ENCODE measurements at places on chromosomes 4 and X.

DNA sequence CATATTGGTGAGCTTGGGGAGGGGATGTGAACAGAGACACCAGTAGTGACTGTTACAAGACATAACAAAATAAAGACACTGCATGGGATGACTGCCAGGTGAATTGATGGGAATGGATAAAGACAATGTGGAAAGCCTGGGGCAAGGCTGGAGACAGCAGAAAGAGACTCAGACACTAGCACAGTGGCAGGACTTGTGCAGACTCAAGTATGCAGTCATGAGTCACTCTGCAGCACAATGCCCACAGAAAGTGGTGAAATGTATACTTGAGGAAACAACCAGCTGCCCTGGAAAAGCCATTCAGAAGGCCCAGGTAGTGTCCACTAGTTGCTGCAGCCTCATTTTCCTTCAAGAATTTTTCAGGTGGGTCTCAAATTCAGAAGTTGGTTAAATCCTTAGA is 452.3 kb downstream of the MID1IP1 start:
- DNase-seq = no peak

DNA sequence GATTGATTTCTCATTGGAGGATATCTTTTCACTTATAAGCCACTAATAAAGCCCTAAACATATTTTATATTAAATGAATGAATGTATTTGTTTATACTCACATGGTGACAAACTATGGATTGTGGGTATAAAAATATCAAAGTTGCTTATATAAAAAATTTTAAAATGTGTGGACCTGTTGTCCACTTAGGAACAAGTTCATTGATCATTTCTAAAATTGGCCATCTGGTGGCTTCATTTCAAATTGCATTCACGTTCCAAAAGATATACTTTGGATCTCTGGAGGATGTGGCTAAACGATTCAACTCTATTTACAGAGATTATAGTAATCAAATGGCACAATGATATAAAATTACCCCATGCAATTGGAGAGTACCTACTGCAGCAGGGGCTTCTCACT is 32.5 kb downstream of the FSTL5 start:
- no peak for DNase-seq

GRCh38 chrX:39950018-39950688 is 147.6 kb downstream of the BCOR start:
- DNase-seq = no peak

DNA sequence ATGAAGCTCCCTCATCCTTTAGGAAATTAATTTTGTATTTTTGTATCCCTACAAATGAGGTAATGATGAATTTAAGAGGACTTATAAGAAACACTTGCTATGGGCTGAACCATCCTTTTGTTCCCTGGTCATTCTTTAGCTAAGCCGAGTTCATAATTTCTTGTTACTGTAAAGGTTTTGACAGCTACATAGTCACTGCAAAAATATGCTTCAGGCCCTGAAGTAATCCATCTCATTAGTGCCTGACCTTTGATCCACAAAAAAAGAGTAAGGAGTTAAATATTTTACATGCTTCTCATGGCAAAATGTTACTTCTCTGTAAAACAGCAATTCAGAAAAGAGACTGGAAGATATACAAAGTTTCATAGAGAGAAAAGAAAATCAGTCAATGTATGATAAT is 290.6 kb upstream of the SLIT2 start:
- DNase-seq = no peak

- no peak for DNase-seq
Measured at GRCh38 chrX:148979786-148980185, 479.4 kb downstream of the AFF2 start.

DNA sequence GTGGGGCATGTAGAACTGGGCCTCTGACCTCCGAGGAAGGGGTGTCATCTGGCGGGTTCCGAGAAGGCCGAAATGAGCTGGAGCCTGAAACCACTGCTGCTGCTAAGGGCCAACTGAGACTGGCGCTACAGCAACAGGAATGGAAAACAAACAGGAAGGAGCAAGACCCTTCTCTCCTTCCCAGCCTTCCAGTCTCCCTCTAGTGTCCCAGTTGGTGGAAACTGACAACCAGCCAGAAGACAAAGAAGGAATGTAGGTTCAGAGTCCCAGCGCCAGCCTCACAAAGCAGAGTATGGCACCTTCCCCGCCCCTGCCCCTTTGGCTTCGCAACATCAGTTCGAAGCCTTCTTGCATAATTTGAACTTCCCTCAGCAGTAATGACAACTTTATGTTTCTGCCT is 24.4 kb upstream of the PDZD4 start:
- DNase-seq = no peak

DNA sequence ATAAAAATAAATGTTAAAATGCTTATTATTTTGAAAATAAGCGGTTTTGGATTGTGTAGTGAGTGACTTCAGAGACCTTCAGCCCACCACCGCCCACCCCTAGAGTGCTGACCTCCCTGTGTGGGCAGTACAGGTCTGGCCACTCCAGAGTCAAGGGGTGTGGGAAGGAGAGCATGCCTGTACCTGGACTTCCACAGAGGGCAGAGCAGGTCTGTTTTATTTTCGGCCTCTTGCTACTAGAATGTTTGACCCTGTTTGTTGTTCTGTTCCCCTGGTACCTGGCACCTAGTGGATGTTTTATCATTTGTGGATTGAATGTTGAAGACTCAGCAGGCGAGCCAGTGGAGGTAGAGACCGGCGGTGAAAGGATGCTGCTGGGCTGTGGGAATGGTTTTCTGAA is 14.3 kb downstream of the PIGG start:
- DNase-seq = no peak

GRCh38 chrX:63713526-63713925 is 71.5 kb downstream of the ARHGEF9 start:
- DNase-seq = no peak

- DNase-seq = no peak
Measured at GRCh38 chrX:57905141-57905540, 5.1 kb downstream of the ZXDA start.

- DNase-seq = no peak
Measured at GRCh38 chr4:172601195-172601594, 567.4 kb upstream of the GALNT7 start.

GRCh38 chr4:169100670-169101101 is 90.6 kb upstream of the CBR4 start:
- DNase-seq = no peak

DNA sequence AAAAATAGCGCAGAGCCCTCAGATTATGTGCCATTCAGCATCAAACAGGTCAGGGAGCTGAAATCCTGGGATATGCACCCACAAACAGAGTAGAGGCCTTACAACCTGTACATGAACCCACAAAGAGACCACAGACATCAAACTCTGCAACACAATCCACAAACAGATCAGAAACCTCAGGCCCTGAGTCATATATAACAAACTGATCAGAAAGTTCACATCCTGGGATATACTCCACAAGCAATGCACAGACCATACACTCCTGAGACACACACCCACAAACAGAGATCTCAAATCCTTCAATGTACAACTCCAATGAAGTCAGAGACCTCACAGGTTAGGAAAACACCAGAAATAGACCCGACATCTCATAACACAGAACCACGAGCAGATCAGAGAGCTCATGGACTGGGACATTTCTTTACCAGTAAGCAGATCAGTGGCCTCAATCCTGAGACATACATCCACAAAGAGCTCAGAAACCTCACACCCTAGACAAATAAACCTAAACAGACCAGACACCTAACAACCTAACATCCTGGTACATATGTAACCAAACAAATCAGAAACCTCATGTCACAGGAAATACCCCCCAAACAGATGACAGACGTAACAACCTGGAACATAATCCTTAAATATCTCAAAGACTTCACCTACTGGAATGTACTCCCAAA is 24.2 kb downstream of the SUV39H1 start:
- no peak for DNase-seq

DNA sequence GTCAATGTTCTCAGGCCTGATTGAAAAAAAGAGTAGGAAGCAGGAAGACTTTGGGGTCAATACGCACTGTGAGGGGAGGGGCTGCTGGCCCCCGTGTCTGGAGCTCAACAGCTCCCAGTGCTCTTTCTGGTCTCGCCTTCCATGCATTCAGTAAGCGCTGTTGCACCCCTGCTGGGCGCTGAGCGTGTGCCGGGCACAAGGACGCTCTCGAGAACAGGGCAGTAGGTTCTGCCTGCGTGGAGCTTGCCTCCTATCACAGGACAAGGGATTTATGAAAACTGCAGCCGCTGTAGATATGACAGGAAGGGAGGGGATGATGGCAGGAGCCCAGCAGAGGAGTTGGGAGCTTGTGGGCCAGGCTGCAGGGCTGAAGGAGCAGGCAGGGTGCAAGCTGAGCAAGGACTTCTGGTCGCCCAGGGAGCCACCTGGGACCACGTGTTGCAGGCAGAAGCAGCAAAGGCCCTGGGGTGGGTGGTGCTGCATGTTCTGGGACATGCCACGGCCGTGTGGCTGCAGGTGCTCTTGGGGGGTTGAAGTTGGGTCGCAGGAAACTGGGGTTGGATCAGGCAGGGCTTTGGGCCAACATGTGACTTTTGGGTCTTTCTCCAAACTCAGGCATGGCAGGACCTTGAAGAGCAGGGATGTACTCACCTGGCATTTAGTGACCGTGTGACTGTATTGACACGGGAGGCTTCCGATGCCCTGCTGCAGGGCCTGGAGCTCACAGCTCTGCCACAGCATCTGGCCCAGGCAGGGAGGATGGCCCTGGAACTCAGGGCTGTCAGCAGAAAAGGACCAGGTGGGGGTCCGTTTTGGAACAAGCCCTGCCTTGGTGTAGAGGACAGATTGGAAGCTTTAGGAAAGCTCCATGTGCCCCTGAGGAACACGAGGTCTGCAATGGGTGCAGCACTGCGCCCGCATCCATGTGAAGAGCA is 97.9 kb downstream of the CPZ start:
- DNase-seq = no peak

DNA sequence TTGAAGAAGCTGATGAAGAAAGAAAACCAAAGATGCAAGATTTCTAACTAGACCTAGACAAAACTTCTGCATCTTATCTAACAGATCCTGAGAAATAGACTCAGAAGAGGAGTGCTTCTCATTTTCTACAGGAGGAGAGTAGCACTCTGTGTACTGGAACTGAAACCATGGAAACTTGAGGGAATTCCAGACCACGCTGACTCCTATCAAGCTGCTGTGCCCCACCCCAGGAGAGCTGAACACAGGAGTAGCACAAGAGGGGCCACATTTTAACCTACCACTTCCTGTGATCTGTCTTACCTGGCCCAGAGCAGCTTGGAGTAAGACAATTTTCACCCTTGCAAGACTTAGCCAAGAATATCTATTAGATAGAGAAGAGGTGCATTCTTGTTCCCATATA is 248.9 kb downstream of the SCFD2 start:
- no peak for DNase-seq

DNA sequence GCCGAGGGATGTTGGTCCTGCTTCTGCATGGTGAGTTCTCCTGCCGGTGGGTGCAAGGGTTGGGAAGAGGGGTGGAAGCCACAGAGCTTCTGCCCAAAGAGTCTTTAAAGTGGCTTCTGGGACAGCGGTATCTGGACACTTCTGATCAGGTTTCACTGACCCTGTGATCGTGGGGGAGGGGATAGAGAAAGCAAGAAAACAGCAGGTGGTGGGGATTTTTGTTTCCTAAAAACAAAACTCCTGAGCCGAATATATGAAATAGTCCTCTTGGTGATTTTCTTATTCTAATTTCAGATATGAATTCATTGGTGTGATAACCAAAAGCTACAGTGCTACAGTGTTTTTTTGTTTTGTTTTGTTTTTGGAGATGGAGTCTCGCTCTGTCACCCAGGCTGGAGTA is 754 bp downstream of the NYX start:
- no peak for DNase-seq

GRCh38 chr4:173699841-173700475 is 169.9 kb upstream of the HAND2 start:
- no peak for DNase-seq

- DNase-seq = no peak
Measured at GRCh38 chr4:1869530-1870327, 1.5 kb upstream of the NSD2 start.

DNA sequence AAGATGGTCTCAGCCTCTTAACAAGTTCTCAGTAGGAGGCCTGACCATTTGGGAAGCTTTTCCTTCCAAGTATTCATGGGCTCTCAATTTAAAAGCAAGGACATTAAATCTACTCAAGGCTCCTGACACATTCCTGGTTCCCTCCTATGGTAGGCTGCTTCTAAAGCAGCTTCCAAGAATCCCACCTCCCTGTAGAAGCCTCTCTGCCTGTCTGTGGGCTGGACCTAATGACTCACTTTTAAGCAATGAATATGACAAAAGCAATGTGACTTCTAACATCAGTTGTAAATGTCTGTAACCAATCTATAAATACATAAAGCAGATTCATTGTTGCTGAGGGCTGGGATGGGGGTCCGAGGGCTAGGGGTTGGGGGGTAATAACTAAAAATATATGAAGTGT is 99.5 kb upstream of the FAM9B start:
- no peak for DNase-seq

DNA sequence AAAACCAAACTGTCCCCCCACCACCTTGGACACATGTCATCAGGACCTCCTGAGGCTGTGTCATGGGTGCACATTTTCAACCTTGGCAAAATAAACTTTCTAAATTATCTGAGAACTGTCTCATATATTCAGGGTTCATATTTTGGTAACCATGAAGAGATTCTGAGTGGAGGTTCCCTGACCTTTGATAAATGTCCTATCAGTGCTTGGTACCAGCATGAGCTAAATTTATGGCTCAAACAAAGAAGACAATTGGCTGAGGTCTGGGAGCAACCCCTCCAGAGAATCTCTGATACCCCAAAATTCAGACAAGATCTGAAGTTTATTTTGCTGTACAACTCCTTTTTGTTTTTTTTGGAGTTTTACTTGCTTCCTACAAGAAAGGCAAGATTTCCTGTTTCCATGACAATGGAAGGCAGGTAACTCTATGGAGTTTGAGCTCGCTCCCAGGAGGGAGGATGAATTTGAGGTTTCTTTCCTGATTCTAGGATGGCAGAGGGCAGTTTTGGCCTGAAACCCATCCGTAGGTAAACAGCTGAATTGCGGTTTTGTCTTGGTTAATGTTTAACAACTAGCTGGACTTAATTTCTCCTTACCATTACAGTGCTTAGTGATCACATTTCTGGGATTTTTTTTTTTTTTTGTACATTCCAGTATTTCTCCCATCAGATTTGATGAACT is 14.5 kb downstream of the UGT2B15 start:
- DNase-seq = no peak

- DNase-seq = no peak
Measured at GRCh38 chr4:740011-740410, 34.4 kb downstream of the PCGF3 start.

DNA sequence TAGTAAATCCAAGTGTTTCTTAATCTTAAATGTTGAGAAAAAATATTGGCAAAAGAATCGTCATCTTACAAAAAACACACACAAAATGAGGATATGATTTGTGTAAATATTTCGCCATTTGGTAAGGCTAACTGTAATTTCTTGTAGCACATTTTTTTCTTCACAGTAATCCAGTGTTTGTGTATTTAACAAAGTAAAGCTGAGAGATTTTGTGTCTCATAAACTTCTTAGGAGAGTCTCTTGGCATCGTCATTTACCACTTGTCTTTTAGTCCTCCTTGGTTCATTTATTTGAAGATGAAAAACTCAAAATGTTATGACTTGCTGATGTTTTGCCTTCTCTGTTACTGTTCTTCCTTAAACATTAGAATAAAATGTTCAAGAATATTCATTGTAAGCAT is 326.7 kb upstream of the PITX2 start:
- no peak for DNase-seq

GRCh38 chr4:149986917-149987316 is 91.3 kb upstream of the DCLK2 start:
- DNase-seq = no peak

Data from activated T-helper 9 cell treated with anti-CD3 and anti-CD28 coated beads, Interleukin-2, amount 50 U/mL, for 16 hours (primary cell).